T follicular helper cell (primary cell): ENCODE measurements at places on chromosomes 5 and 9.

GRCh38 chr9:38133595-38133994, 64.6 kb upstream of the SHB start:
- no peak for DNase-seq

DNA sequence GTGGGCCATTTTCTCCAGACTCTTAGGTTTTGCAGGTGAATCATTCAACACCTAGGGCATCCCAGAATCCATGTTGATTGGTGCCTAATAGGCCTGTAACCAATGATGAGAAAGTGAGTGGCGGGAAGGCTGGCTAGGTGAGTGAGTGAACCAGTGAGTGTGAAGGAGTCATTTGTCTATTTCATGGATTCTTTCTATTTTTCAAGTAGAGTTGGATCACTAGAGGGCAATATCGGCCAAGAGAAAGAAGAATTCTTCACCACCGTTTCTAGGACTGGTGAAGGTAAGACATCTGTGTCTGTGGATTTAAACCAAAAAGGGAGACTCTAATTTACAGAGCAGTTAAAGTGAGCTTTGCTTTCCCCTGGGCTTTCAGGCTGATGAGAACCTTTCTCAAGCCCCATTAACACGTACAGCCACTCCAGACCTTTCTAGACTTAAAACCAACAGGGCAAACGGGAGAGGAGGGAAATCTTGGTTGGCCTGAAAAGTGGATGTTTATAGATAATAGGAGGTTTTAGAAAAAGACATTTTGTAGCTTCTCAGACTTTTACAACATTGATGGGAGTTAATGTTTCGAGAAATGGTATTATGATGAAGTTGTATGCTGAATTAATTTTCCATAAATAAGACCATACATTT, 114.3 kb upstream of the IL12B start:
- no peak for DNase-seq

GRCh38 chr5:59351076-59351794, 542.3 kb downstream of the PDE4D start:
- DNase-seq = no peak

DNA sequence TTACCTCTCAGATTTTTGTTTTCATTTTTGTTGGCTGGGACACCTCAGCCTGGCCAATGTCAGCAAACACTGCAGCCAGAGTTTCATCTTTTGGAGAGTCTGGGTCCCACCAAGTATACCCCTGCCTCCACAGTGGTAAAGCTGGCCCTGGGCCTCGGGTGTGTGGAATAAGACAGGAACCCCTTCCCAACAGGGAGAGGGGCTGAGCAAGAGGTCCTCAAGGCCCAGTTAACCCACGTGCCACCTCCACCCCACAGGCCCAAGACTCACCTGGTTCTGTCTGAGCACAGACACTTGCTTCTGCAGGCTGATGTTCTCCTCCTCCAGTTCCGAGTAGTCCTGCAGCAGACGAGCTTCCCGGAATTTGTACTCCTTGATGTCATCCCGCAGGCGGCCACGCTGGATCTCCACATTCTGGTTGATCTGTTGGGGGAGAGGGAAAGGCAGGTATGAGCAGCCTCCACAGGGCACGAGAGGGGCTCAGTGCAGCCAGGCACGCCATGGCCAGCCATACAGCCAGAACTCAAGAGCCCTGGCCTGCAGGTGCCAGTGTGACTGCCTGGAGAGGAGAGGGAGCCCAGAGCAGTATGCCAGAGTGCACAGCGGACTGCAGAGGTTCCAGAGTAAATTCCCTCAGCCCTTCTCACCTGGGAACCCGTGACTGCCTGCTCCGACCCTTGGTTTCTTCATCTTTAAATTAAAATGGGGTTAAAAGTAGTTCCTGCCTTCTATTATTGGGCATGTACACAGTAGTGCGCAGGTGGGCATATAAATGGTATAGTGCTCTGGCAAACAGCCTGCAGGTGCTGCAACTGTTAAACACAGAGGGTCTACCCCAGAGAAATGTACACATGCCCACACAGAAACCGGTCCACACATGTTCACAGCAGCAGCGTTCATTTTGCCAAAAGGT, 42.0 kb downstream of the BICD2 start:
- no peak for DNase-seq

- no peak for DNase-seq
Measured at GRCh38 chr9:841371-842209, at the start of gene DMRT1. Gene DMRT1 (plus strand): TSS chr9:841697. CDS start chr9:841839, 142 bp downstream.

- DNase-seq = no peak
Measured at GRCh38 chr5:109455598-109456096, 45.9 kb upstream of the PJA2 start.

GRCh38 chr9:35903049-35903448, 3.0 kb upstream of the HRCT1 start:
- DNase-seq = no peak

GRCh38 chr5:131530706-131531331, 104.2 kb downstream of the RAPGEF6 start:
- DNase-seq = no peak

GRCh38 chr5:122942164-122942914, 94.2 kb downstream of the PPIC start:
- DNase-seq = no peak

DNA sequence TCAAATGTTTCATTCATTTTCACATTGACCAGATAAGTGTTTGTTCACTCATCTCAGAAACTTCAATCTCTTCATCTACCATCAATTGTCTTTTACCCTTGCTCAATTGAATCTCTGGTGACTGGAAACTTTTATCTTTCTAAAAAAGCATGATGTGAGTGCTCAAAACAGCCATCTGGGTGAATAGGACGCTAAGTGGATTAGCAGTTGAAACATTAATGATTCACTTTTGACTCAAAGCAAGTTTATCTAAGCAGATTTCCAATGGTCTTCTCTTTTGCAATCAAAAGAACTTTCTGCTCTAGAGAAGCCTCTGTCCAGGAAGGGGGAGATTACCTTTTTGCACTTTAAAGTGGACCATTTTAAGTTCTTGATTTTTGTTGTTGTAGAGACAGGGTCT, 22.2 kb downstream of the KLF4 start:
- no peak for DNase-seq

DNA sequence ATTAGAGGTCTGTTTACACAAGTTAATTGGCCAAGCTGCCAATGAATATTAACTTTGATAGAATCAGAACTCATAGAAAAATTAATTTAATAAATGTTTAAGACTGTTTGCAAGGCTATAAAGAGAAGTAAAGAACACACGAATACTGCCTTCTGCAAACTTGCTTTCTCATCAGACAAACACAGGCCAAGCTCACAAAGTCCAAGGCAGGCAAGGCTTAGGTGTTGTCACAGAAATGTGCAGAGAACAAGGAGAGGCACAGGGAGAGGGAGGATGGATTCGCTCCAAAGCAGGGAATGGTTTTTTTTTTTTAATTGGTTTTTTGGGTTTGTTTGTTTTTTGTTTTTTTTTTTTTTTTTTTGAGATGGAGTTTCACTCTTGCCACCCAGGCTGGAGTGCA, 43.4 kb downstream of the RETREG1 start:
- no peak for DNase-seq

DNA sequence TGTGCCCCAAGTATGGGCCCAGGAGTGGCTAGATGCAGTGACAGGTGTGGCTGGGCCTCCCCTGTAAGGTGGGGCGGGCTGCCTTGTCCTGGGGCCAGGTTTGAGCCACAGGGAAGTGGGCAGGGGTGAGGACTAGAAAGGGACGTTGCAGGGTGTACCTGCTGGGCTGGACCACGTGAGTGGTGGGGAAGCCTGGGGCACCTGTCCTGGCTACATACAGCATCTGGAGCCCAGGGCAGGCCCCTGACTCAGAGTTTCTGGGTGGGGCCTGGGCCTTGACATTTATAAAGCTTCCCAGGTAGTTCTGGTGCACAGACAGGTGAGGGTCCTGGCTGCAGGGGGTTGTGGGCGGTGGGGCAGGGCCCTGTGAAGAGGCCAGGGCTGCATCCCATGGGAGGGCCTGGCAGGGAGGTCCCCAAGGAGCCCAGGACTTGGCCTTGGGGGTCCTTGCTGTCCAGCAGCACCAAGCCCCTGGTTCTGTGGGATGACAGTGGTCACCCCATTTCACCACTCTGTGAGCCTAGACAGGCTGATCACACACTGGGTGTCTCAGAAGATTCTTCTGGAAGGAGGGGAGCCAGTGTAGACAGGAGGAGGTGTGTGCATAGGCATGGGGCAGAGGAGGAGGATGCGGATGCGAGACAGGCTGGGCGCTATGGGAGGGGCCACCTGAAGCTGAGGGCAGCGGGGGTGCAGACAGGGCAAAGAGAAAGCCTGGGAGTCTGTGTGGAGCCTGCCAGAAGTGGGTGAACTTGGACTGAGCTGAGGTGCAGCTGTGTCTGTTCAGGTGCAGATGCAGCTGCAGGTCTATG, 94.0 kb downstream of the PHF2 start:
- DNase-seq = no peak

GRCh38 chr9:35871545-35871944, 1.3 kb upstream of the OR13J1 start:
- no peak for DNase-seq

DNA sequence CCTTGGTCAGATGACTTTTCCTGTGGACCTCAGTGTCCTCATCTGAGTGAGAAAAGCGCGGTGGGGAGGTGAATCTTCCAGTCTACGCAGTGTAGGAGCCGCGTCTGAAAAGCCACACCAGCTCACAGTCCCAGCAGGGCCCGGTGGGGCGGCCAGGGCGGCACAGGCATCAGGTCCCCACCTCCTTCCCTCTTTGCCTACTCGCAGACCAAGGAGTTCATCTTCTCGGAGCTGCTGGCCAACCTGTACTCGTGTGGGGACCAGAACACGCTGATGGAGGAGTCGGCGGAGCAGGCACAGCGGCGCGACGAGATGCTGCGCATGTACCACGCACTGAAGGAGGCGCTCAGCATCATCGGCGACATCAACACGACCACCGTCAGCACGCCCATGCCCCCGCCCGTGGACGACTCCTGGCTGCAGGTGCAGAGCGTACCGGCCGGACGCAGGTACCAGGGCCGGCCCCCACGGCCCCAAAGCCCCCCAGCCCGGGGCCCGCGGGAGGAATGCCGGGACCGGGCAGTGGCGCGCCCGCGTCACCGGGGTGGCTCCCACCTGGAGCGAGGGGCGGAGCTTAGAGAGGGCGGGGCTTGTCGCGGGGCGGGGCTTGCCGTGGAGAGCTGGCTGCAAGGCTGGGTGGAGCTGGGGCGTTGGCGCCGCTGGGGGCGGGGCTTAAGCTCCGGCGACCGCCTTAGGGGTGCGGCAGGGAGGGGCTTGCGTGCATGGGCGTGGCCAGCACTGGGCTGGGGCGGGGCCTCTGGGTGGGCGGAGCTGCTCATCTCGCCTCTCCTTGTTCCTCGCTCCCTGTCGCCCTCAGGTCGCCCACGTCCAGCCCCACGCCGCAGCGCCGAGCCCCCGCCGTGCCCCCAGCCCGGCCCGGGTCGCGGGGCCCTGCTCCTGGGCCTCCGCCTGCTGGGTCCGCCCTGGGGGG, 25.6 kb downstream of the GOLGA2 start:
- DNase-seq = peak; percentile 98

- no peak for DNase-seq
Measured at GRCh38 chr5:147465747-147466146, 44.1 kb downstream of the DPYSL3 start.

DNA sequence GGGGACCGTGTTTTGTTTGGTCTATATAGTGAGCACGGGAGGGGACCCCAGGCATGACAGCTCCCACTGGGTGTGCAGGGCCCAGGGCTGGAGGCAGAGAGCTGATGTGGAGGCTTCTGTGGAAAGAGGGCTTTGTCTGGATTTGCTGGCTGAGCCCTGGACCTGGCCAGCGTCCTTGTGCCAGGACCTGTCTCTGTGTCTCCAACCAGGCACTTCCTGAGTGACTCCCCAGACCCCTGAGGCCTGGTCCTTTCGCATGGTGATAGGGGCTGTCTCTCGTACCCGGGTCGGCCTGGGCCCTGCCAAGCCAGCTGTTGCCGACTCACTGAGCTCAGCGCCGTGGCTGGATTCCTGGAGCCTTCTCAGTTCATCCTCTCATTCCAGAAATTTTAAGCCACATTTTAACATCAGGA, 77.6 kb downstream of the ADAMTS2 start:
- DNase-seq = no peak

GRCh38 chr5:107464416-107464815, 206.3 kb downstream of the EFNA5 start:
- DNase-seq = no peak

DNA sequence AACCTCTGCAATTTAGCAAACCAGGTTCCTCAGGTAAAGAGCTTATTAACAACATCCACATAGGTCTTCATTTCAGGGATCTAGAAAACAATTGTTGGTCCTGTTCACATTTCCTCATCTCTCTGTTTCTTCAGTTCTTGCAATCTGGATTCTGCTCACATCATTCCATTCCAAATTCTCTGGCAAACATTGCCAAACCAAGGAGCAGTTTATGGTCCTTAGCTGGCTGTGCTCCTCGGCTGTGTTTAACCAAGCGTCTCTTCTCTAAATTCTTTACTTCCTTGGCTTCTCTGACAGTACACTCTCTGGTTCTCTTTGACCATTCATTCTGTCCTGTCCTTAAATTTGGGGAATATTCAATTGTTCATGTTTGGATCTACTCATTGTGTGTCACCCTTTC, 65.8 kb upstream of the RANBP3L start:
- DNase-seq = no peak

DNA sequence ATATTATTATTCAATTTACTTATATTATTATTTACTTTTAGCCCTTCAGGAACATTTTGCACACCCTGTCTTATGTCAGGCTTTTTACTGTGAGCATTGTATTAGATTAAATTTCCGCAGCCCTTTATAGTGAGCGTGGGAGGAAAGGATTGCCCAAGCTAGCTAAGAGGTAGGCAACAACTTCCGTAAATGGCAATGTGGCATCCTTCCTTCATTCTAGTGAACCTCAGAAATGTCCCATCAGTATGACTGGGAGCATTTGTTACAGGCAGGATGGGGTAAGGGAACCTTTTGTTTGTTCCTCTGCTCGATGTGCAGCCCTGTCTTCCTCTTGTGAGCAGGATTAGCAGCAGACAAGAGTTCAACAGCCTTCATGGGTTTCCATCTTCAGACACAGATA, 6.2 kb upstream of the CD180 start:
- DNase-seq = no peak

DNA sequence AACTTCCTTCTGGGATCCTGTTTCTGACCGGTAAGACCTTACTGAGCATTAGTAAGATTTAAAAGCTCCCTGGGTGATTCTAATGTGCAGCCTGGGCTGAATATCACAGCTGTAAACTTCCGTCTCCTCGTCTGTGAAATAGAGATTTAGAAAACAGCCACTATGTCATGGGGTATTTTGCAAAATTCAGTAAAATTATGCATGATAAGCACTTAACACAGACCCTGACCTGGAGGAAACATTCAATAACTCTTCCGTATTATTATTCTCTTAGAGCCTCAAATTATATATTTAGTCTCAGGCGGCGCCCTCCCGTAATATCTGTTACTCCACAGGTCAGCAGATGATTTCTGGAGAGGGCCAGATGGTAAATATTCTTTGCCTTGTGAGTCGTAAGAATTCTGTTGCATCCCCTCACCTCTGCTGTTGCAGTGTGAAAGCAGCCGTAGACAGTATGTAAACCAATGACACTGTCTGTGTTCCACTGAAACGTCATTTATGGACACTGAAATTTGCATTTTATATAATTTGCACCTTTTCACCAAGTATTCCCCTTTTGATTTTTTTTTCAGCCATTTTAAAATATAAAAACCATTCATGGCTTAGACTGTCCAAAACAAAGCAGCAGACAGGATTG, 39.2 kb upstream of the RARS1 start:
- no peak for DNase-seq
